ENCODE measurements at places on chromosomes 4 and X. TPM values are rescaled to one million over a fixed set of nuclear protein-coding genes. Genes with fewer than 3 reads are reported as not detected.

GRCh38 chr4:108560616-108561015 is 59.8 kb upstream of the RPL34 start:
- no peaks in the 10 kb centered on the region for H3K4me1 ChIP-seq
- no peak for DNase-seq
- H3K36me3 ChIP-seq = no peaks in the 10 kb centered on the region
- H3K27ac ChIP-seq = no peak overlapping the region

TRAPPC2 gene
- 18.5 TPM for total RNA-seq

DNA sequence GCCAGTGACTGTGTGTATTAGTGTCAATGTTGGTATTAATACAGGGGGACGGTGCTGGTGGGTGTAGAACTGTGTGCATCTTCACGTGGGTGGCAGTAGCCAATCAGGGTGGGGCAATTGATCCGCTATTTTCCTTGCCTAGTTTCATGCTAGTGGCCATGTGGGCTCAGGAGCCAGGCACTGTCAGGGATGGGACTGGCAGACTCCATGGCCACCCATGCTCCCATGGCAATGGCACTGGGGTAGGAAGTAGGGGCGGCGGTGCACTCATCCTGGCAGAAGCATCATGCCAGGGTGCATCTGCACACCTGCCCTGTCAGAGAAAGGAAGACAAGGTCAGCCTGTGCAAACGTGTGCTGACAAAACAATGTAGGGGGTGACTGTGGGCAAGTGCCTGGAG is 122.1 kb upstream of the MAGEC2 start:
- no peak overlapping the region for H3K27ac ChIP-seq
- H3K36me3 ChIP-seq = no peaks in the 10 kb centered on the region
- H3K4me3 ChIP-seq = no peak overlapping the region

GRCh38 chrX:115650916-115651315 is 89.9 kb downstream of the PLS3 start:
- H3K27me3 ChIP-seq = no peaks in the 10 kb centered on the region
- no peak overlapping the region for H3K27ac ChIP-seq
- no peaks in the 10 kb centered on the region for H3K36me3 ChIP-seq

- H3K27me3 ChIP-seq = no peaks in the 10 kb centered on the region
- H3K4me1 ChIP-seq = no peaks in the 10 kb centered on the region
- no peak overlapping the region for H3K4me3 ChIP-seq
- H3K36me3 ChIP-seq = no peaks in the 10 kb centered on the region
Observed at GRCh38 chr4:86496094-86497080, 97.7 kb upstream of the PTPN13 start.

- H3K27me3 ChIP-seq = no peaks in the 10 kb centered on the region
- peak; percentile 82 for DNase-seq
- H3K4me1 ChIP-seq = no peaks in the 10 kb centered on the region
- H3K27ac ChIP-seq = no peak overlapping the region
- no peaks in the 10 kb centered on the region for H3K36me3 ChIP-seq
- H3K4me3 ChIP-seq = no peak overlapping the region
Observed at GRCh38 chrX:103175944-103176753, 38.8 kb upstream of the BEX4 start.

DNA sequence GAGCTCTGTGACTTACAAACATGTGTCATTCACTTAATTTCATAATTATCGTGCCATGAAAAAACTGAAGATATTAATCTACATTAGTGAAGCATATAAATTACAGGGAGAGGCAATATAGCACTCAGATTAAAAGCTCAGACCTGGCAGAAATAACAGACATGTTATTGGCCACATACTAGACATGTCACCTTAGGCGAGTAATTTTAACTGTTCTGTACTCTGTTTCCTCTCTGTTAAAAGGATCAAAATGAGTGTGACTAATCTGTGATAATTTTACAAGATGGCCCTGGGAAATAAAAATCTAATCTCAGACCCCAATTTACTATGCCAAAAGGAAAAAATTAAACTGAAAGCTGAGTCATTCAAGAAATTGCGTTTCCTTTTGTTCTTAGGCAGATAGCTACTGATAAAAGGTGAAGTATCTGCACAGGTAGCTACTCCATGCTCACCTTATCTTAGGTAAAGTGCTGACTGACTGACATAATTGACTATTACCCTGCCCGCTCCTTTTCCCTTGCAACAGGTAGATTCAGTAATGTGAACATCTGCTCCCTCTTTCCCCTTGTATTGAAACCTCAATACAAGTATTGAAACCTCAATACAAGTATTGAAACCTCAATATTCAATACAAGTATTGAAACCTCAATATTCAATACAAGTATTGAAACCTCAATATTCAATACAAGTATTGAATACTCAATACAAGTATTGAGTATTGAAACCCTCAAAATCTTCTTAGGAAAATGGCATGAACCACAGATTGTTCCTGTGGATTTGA is 33.2 kb downstream of the RELL1 start:
- DNase-seq = no peak
- H3K27me3 ChIP-seq = no peaks in the 10 kb centered on the region
- H3K4me1 ChIP-seq = no peaks in the 10 kb centered on the region
- no peak overlapping the region for H3K27ac ChIP-seq

DNA sequence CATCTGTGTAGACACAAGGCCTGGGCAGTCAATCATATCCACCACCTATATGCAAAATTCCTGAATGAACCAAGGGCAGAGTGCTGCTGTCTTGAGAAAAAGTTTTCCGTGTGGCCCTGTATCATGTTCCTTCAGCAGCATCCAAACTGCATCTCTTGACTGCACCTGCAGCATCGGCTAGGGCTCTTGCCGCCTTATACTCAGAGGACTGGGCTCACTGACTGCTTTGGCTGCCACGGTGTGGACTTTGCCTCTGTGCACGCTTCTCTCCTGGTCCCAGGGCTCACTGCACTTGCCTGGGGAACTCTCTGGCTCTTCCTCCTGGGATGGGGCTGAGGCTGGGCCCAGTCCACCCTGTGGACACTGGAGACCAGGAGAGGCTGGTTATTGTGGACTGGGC is 39.5 kb upstream of the STS start:
- H3K36me3 ChIP-seq = no peaks in the 10 kb centered on the region
- H3K4me3 ChIP-seq = no peak overlapping the region
- DNase-seq = no peak
- H3K27ac ChIP-seq = no peak overlapping the region
- no peaks in the 10 kb centered on the region for H3K4me1 ChIP-seq

- no peaks in the 10 kb centered on the region for H3K36me3 ChIP-seq
- no peaks in the 10 kb centered on the region for H3K4me1 ChIP-seq
- H3K27me3 ChIP-seq = no peaks in the 10 kb centered on the region
- peak within 1 kb of the TSS; percentile 97 for H3K27ac ChIP-seq
- peak within 1 kb of the TSS; percentile 61 for H3K4me3 ChIP-seq
Observed at GRCh38 chrX:48957477-48957826, at the start of gene OTUD5. OTUD5 (minus strand) TSS chrX:48957607; CDS start chrX:48957570, 37 bp downstream.

- peaks cover 3% of the 10 kb centered on the region for H3K4me1 ChIP-seq
- no peak overlapping the region for H3K4me3 ChIP-seq
- no peaks in the 10 kb centered on the region for H3K36me3 ChIP-seq
- H3K27me3 ChIP-seq = no peaks in the 10 kb centered on the region
- DNase-seq = no peak
Observed at GRCh38 chr4:159178151-159178546, 75.3 kb downstream of the RAPGEF2 start.

DNA sequence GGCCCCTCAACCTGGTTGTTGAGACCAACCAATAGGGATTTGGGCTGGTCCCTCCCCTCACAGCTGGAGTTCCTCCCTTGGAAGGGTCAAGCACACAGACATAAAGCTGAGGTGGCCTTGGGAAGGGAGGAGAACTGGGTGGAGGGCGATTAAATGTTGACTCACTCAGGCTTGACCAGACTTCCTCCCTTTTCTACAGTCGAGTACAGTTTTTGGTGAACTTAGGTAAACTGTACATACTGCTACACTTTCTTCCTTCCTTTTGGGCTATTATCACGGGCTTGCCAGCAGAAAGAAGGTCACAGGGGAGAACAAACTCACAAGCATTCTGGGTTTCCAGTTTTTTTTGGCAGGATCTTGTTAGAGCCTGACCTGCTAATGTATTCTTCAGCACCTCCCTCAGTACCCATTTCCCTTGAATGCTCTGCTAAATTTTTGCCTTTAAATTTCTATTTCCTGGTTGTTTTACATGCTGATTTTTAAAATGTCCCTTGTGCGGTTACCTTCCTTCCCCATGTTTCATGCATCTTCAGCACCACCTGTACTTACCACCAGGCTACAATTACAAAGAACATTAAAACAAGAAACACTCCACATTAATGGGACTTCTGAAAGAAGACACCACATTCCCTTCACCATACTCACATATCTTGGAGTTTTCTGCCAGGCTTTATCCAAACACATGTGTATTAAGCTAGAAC is 135.2 kb upstream of the RASGEF1B start:
- H3K36me3 ChIP-seq = no peaks in the 10 kb centered on the region
- no peak overlapping the region for H3K27ac ChIP-seq
- no peak overlapping the region for H3K4me3 ChIP-seq
- DNase-seq = peak; percentile 49

- DNase-seq = no peak
- no peaks in the 10 kb centered on the region for H3K4me1 ChIP-seq
- H3K27me3 ChIP-seq = no peaks in the 10 kb centered on the region
- H3K27ac ChIP-seq = no peak overlapping the region
Observed at GRCh38 chr4:40829586-40829985, 79.8 kb downstream of the NSUN7 start.

GRCh38 chrX:20965270-20966044 is 408.8 kb upstream of the CNKSR2 start:
- DNase-seq = no peak

DEFB131A gene
- not detected for total RNA-seq

- no peaks in the 10 kb centered on the region for H3K36me3 ChIP-seq
- no peaks in the 10 kb centered on the region for H3K4me1 ChIP-seq
- DNase-seq = no peak
- H3K27ac ChIP-seq = no peak overlapping the region
Observed at GRCh38 chr4:1176398-1177273, 4.3 kb upstream of the SPON2 start.

- H3K4me1 ChIP-seq = peaks cover 2% of the 10 kb centered on the region
- no peaks in the 10 kb centered on the region for H3K27me3 ChIP-seq
- H3K27ac ChIP-seq = no peak overlapping the region
- H3K36me3 ChIP-seq = no peaks in the 10 kb centered on the region
- DNase-seq = no peak
Observed at GRCh38 chrX:53089925-53090324, 4.0 kb upstream of the KANTR start.

DNA sequence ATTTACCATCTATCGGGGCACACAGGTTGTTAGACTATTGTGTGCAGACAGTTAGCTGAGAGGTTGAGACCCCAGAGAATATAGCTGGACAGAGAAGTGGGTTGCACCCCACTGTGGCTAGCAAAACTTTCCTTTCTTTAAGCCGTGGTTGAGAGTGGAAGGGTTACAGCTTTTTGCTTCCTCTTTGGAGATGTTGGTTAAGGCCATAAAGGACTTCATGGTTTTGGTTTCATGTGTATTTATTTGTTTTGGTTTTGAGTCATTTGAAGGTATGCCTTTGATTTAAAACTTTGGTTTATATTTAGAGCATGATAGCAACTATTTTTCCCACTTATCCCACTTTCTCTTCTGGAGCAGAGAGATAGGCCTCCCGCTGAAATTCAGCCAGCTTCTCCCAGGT is 274.3 kb upstream of the IL1RAPL1 start:
- DNase-seq = no peak
- no peak overlapping the region for H3K27ac ChIP-seq
- no peaks in the 10 kb centered on the region for H3K27me3 ChIP-seq
- no peaks in the 10 kb centered on the region for H3K36me3 ChIP-seq
- no peak overlapping the region for H3K4me3 ChIP-seq

RTL3 gene
- 6.9 TPM for total RNA-seq

DNA sequence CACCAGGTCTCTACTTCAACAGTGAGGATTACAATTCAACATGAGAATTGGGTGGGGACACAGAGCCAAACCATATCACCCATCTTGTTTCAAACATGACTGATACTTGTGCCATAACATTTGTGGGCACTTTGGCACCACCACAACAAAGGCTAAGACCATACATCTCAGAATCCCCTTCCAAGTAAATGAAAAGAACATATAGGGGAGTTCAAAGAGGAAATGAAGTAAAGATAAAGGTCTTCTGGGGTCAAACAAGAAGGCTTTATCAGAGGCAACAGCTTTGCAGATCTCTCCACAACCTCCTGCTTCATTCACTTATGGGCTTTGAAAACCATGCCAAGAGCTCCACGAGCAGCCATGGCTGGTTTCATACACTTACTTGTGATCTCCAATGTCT is 122.7 kb downstream of the ANKRD50 start:
- no peak for DNase-seq

- no peaks in the 10 kb centered on the region for H3K4me1 ChIP-seq
- no peak overlapping the region for H3K4me3 ChIP-seq
- no peak for DNase-seq
- H3K27ac ChIP-seq = no peak overlapping the region
- no peaks in the 10 kb centered on the region for H3K27me3 ChIP-seq
Observed at GRCh38 chr4:105106426-105106825, 40.2 kb upstream of the TET2 start.

DNA sequence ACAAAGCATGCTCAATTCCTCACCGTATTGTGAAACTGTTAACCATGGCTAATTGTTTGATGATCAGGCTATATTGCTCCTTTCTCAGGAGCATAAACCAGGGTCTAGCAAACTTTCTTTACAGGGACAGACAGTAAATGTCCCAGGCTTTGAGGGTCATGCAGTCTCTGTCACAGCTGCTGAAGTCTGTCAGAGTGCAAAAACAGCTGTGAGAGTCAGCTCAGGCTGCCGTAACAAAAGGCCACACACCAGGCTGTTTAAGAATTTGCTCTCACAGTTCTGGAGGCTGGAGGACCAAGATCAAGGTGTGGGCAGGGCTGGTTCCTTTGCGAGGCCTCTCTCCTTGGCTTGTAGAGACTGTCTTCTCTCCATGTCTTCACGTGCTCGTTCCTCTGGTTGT is 75.6 kb downstream of the GPR143 start:
- no peak overlapping the region for H3K27ac ChIP-seq
- H3K4me1 ChIP-seq = no peaks in the 10 kb centered on the region
- no peak for DNase-seq
- peaks cover 6% of the 10 kb centered on the region for H3K36me3 ChIP-seq

- H3K4me3 ChIP-seq = no peak overlapping the region
- H3K27ac ChIP-seq = no peak overlapping the region
- no peaks in the 10 kb centered on the region for H3K27me3 ChIP-seq
Observed at GRCh38 chr4:3252831-3253641, 4.1 kb downstream of the MSANTD1 start.

DNA sequence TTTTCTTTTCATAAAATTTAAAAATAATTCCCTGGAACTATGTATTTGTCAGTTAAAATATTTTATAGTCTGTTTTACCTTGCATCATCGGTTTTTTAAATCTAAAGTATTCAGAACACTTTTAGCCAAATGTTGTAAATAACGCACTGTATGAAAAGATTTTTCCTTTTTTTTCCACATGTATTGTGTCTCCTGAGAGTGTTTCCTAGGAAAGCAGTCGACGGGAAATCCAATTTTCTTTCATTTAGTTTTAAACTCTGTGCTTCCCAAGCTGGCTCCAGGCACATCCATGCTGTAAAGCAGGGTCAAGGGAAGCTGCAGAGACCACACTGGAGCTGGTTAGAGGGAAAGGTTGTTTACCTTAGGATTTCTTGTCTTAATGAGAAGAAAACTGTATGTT is 1724.3 kb upstream of the TENM3 start:
- H3K27ac ChIP-seq = no peak overlapping the region
- no peaks in the 10 kb centered on the region for H3K4me1 ChIP-seq
- no peak for DNase-seq
- H3K36me3 ChIP-seq = no peaks in the 10 kb centered on the region
- no peaks in the 10 kb centered on the region for H3K27me3 ChIP-seq

GRCh38 chr4:165493359-165493758 is 114.6 kb downstream of the CPE start:
- DNase-seq = peak; percentile 80
- peaks cover 4% of the 10 kb centered on the region for H3K36me3 ChIP-seq
- no peaks in the 10 kb centered on the region for H3K27me3 ChIP-seq
- H3K4me3 ChIP-seq = no peak overlapping the region
- H3K27ac ChIP-seq = no peak overlapping the region

GRCh38 chr4:8394806-8395205 is 45.7 kb downstream of the ACOX3 start:
- no peak for DNase-seq
- H3K4me3 ChIP-seq = no peak overlapping the region
- H3K27ac ChIP-seq = no peak overlapping the region
- H3K36me3 ChIP-seq = peaks cover 4% of the 10 kb centered on the region
